Mesothelial cell of epicardium (in vitro differentiated cells): ENCODE measurements at places on chromosomes 12 and 14.

DNA sequence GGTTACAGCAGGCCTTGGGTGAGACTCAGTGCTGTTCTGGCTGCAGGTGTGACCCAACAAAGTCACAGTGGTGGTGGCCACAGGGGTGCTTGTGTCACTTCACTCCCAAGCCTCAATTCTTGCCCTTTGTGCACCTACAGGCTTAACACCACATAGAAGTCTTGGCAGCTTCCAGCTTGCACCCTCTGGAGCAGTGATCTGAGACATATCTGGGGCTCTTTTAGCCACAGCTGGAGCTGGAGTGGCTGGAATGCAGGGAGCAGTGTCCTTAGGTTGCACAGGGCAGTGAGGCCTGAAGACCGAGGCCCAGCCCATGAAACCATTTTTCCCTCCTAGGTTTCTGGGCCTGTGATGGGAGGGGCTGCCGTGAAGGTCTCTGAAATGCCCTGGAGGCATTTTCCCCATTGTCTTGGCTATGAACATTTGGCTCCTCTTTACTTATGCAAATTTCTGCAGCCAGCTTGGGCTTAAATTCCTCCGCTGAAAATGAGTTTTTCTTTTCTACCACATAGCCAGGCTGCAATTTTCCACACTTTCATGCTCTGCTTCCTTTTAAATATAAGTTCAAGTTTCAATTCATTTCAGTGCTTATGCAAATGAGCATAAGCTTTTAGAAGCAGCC, 37.7 kb downstream of the ADAM21 start:
- H3K4me1 ChIP-seq, result no peaks in the 10 kb centered on the region
- no peak overlapping the region for H3K4me3 ChIP-seq
- no peaks in the 10 kb centered on the region for H3K27me3 ChIP-seq
- H3K27ac ChIP-seq, result no peak overlapping the region
- DNase-seq, result no peak

DNA sequence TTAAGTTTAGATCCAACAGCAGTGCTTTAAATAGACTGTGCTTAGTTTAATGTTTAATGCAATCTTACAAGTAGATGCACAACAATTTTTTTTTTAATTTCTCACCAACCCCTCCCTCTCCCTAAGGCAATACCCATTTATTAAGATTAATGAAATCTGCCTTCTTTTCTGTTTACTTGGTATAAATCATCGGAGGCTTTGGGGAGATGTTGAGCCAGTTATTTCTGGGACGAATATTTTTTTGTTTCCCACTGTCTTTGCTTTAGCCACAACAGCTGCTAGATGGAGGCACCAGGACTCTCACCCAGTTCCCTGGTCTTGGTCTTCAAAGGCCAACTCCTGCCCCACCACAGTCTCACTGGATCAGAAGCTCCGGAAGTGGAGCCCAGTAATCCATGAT, 113.4 kb downstream of the PLXNC1 start:
- H3K4me1 ChIP-seq, result peaks cover 56% of the 10 kb centered on the region
- DNase-seq, result no peak
- H3K27me3 ChIP-seq, result peaks cover 5% of the 10 kb centered on the region
- H3K27ac ChIP-seq, result peak overlapping the region; percentile 98

- H3K4me1 ChIP-seq, result peaks cover 12% of the 10 kb centered on the region
- peaks cover 5% of the 10 kb centered on the region for H3K36me3 ChIP-seq
- no peak overlapping the region for H3K27ac ChIP-seq
- H3K4me3 ChIP-seq, result no peak overlapping the region
- DNase-seq, result no peak
These were observed 90.2 kb upstream of the RESF1 start for GRCh38 chr12:31868965-31869364.

DNA sequence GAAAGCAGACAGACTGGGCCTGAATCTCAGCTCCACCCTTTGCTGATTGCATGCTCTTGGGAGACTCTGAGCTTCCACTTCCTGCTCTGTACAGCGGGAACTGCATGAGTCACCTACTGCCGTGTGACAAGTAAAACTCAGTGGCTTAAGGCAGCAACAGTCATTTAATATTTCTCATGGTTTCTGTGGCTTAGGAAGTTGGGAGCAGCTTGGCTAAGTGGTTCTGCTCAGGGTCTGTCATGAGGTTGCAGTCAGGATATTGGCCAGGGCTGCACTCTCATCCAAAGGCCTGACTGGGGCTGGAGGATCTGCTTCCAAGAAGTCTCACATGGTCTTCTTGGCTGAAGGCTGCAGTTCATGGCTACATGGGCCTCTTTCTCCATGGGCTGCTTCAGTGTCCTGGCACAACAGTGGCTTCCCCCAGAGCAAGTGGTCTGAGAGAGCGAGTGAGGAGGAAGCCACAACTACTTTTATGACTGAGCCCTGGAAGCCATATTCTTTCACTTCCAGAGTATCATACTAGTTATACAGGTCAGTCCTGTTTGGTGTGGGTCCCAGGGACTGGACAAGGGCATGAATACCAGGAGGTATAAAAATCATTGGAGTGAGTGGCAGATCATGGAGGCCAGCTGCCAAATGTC, 49.7 kb downstream of the FAM222A start:
- no peaks in the 10 kb centered on the region for H3K4me1 ChIP-seq
- DNase-seq, result no peak
- H3K27ac ChIP-seq, result no peak overlapping the region
- H3K27me3 ChIP-seq, result peaks cover 2% of the 10 kb centered on the region
- H3K4me3 ChIP-seq, result no peak overlapping the region
